HCT116 (cell line): ENCODE measurements at places on chromosomes 2 and 18. TPM values are rescaled to one million over a fixed set of nuclear protein-coding genes. Genes with fewer than 3 reads are reported as not detected.

Gene BUB1
- total RNA-seq: 80.2 TPM

Gene EVX2
- total RNA-seq: not detected

Gene MOCOS
- 12.1 TPM for total RNA-seq

Gene MC5R
- not detected for total RNA-seq

Gene DUSP19
- 2.9 TPM for total RNA-seq

Gene SERPINB10
- not detected for total RNA-seq

Gene PRSS56
- total RNA-seq: not detected

Gene FTCDNL1
- 2.6 TPM for total RNA-seq

Gene RMDN2
- total RNA-seq: 4.5 TPM

Gene HSPD1
- total RNA-seq: 995 TPM

Gene FAM237A
- total RNA-seq: not detected

Gene SERPINB3
- not detected for total RNA-seq

Gene OTX1
- 13.1 TPM for total RNA-seq

Gene GKN2
- not detected for total RNA-seq

Gene LRRTM4
- 0.25 TPM for total RNA-seq

Gene AMER3
- total RNA-seq: not detected
